ENCODE measurements at places on chromosomes 16 and 17.
A peak's percentile ranks its signal among the peaks of the same experiment; 100 is the strongest.

- DNase-seq: no peak
These were observed 443.1 kb downstream of the SOX9 start for GRCh38 chr17:72563952-72564351.

DNA sequence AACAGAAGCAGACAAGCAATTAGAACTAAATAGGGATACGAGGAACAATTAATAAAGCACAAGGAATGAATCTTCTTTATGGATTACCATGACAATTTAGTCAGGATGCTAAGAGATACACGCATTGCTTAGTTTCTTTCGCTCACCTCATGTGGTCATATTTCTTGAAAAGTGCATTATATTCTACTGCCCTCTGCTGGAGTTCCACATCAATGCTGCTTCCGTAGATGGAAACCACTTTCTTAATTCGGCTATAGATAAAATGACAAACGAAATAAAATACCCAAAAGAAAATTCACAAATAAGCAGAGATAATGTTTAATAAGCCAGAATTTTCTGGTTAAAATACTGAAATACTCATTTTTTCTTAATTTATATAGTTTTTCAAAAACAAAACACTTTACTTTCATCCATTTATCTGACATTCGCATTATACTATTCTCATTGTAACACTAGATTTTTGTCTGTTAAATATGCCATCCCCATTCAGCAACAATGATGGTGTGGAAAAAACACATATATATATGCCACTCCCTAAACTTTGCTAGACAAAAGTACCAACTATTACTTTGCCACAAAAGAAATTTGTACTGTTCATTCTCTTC lies 22.0 kb upstream of the PHLPP2 start:
- peak; percentile 64 for DNase-seq

DNA sequence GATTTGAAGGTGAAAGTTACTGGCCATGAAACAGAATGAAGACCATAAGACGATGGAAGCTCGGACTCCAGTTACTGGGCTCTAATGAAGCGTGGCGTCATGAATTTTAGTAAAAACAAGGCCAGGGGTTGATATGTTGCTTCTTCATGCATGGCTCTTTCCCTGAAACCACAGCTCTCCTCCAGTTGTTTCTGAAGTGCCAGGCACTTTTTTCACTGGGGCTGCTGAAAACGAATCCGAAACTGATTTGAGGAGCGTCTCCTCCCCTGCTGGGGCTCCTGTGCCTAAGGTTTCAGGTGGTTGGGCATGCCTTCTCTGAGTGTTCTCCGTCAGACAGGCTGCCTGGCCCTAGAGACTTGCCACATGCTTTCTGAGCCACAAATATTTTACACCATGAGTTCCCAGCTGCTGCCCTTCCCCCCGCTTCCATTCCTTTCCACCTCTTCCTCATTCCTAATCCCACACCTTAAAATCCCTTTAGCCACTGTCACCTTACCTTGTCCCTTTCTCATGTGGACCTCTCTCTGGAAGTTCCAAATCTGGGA lies 3.7 kb upstream of the MYL4 start:
- no peak for DNase-seq

GRCh38 chr17:13513039-13513405 lies 88.7 kb downstream of the HS3ST3A1 start:
- DNase-seq: no peak

- DNase-seq: no peak
These were observed 43.3 kb upstream of the GFOD2 start for GRCh38 chr16:67762385-67762784.

- no peak for DNase-seq
These were observed 31.0 kb downstream of the MBTPS1 start for GRCh38 chr16:84085773-84086172.

- DNase-seq: no peak
These were observed 106.2 kb downstream of the XYLT1 start for GRCh38 chr16:17364319-17365210.

DNA sequence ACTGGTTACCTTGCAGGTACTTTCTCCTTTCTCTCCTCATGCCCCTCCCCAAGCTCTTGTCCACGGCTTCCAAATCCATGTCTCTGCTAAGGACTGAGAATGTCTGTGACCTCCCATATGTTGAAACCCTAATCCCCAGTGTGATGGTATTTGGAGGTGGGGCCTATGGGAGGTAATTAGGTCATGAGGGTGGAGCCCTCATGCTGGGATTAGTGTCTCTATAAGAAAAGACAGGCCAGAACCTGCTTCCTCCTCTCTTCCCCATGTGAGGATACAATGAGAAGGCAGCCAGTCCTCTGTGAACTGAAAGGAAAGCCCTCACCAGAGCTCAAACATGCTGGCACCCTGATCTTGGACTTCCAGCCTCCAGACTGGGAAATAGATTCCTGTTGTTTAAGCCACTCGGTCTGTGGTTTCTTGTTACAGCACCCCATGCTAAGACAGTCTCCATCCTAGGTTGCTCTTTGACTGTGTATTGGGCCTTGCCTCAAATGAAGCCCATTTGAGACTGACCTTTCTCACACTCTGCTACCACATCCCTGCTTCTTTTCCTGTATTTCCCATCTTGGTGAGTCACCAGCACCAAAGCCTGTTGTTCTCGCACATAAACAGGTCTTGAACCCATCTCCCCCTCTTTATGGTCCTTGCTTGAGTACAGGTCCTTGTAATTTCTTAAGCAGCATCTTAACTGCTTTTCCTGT lies 135.0 kb downstream of the CDK5R1 start:
- no peak for DNase-seq

GRCh38 chr17:77318491-77319210 lies 177.9 kb downstream of the SEC14L1 start:
- no peak for DNase-seq

DNA sequence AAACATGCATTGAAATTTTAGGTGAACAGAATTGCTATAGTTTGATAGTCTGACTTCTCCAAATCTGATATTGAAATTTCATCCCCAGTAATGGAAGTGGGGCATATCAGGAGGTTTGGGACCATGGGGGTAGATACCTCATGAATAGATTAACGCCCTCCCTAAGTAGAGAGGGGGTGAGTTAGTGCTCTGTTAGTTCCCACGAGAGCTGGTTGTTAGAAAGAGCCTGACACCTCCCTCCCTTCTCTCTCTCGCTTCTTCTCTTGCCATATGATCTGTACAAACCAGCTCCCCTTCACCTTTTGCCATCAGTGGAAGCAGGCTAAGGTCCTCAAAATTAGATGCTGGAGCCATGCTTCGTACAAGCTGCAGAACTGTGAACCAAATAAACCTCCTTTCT lies 78.8 kb downstream of the BRIP1 start:
- DNase-seq: no peak

- DNase-seq: no peak
These were observed 11.0 kb downstream of the C1QTNF1 start for GRCh38 chr17:79034931-79035485.

- no peak for DNase-seq
These were observed 26.1 kb downstream of the FAM222B start for GRCh38 chr17:28816540-28816939.

DNA sequence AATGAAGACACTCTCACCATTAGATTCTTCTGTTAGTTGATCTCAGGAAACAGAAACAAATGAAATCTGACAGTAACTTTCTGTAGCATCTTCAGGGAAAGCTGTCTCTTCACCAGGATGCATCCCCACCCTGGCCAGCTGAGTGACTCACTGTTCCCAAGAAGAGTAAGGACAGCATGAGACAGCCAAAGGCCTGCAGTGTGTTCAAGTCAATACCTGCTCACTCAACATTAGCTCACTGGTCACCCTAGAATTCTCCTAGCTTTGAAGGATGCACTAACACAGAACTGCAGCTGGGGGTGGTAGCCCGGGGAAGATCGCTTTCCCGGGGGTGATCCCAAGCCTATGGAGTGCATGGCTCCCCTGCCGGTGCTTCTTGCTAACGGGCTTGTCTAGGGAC lies 28.2 kb upstream of the CLEC18B start:
- no peak for DNase-seq

DNA sequence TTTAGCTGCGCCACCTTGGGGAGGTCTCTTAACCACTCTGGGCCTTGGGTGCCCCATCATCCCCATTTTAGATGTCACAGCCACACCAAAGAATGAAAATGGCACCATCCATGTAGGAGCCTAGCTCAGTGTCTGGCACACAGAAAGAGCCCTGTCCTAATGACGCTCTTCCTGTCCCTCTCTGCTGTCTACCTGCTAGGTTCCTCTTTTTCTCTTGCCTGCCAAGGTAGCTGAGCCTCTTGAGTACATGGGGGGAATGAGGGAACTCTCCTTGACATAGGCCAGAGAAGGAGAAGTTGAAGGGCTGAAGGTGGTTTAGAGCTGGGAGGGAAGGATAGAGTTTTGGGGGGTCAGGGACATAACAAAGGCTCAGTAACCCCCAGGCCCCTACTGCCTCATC lies 1.8 kb downstream of the RUNDC3A start:
- DNase-seq: peak; percentile 47

DNA sequence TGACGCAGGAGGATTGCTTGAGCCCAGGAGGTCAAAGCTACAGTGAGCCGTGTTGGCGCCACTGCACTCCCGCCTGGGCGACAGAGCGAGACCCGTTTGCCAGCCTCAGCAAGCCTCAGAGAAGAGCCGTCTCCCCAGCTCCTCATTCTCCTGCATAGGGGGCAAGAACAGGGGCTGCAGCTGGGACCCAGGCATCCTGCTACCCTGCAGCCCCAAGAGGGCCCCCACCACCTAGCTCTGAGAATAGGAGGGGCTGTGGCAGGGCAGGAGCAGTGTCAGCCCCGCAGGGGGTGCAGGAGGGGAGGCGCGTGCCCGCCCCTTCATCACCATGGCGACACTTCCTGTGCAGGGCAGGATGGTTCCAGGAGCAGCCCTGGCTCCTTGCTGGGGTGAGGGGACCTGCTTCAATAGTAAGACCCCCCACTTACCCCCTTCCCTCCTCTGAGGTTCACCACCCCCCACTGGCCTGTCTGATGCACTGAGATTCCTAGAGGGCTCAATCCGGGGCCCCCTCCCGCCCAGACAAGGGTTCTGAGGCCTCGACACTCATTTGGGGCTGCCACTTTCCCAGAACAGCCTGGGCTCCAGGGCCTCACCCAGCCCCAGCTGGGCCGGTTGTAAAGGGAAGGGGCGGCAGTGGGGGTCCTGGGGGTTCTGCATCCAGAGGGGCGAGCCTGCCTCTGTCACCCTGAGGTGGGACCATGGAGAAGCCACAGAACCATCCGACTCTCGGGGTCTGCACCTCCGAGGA lies 20.2 kb downstream of the VASN start:
- no peak for DNase-seq

DNA sequence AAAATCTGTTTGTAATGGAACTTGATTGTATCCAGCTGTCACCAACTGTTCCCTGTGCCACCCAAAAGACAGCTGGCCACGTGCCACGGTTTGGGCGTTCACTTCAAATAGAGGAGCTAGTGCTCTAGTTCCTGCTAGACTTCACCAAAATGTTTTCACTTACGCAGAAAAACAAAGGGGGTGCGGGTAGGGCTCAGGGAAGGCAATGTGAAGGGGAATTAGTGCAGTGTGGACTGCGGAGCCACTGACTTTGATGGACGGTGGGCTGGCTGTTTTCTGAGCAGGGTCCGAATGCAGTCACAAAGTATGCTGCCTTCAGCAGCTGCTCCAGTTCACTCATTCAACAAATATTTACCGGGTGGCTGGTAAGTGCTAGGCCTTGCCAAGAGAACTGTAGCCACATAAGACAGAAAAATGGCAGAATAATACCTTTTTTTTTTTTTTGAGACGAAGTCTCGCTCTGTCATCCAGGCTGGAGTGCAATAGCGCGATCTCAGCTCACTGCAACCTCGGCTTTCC lies 7.6 kb upstream of the CYTH1 start:
- DNase-seq: no peak

GRCh38 chr16:49700251-49701064 lies 155.5 kb downstream of the ZNF423 start:
- no peak for DNase-seq

- no peak for DNase-seq
These were observed 594 bp upstream of the CARHSP1 start for GRCh38 chr16:8869212-8869987.

GRCh38 chr16:30041841-30042240 lies 10.8 kb upstream of the TLCD3B start:
- no peak for DNase-seq

GRCh38 chr17:14302091-14302430 lies 1.2 kb downstream of the HS3ST3B1 start:
- no peak for DNase-seq

DNA sequence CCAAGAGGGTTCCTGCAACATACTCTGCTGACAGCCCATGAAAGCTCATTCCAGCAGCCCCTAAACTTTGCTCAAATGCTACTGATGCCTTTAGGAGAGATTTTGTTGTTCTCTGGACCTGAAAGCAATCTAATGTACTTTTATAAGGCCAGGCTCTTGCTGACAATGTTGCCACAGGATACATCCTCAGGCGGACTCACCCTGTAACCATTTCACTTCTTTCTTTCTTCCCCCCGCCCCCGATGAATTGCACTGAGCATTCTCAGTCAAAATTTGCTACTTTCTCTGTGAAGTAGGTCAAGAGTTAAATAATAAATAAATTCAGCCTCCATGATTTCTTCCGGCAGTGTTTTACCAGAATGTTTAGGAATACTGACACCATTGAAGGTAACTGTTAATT lies 1.5 kb downstream of the GAS7 start:
- no peak for DNase-seq

- peak; percentile 76 for DNase-seq
These were observed at the start of gene HSD3B7 for GRCh38 chr16:30984669-30985400. TSS of gene HSD3B7 (plus strand) at chr16:30985207. CDS start at chr16:30985659, 452 bp downstream.

DNA sequence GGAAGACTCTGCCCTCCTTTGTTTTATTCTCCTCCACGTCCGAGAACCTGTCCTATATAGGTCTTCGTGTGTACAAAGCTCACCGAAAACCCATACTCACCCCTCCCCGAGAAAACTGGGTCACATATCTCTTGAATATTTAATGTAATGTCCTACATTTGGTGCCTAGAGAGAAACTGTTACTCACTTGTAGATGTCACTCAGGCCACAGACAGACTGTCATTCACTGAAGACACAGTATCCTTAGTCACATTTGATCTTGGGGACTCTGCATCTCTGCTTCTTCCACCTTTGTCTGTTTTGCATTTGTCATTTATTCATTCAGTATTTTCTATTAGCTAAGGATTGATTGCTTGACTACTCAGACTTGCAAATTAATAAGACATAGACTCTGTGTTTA lies 131.8 kb upstream of the TBX2 start:
- no peak for DNase-seq

- DNase-seq: peak; percentile 52
These were observed 44.2 kb downstream of the USP22 start for GRCh38 chr17:20998571-20999043.

DNA sequence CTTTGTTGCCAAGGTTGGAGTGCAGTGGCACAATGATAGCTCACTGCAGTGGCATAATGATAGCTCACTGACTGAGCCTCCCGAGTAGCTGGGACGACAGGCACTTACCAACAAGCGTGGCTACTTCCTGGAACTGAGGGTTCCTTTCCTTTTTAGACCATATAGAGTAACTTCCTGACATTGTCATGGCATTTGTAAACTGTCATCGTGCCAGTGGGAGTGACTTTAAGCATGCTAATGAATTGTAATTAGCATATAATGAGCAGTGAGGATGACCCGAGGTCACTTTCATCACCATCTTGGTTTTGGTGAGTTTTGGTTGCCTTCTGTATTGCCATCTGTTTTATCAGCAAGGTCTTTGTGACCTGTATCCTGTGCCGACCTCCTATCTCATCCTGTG lies 162.4 kb downstream of the HS3ST4 start:
- no peak for DNase-seq

Data from cerebellar cortex (tissue), 1 donor.